ENCODE measurements at places on chromosomes 1 and 21.
A peak's percentile ranks its signal among the peaks of the same experiment; 100 is the strongest.

- no peak for DNase-seq
Measured at GRCh38 chr1:165842023-165842670, 14.7 kb downstream of the UCK2 start.

GRCh38 chr1:54362881-54363340, 43.3 kb downstream of the SSBP3 start:
- DNase-seq, result no peak

DNA sequence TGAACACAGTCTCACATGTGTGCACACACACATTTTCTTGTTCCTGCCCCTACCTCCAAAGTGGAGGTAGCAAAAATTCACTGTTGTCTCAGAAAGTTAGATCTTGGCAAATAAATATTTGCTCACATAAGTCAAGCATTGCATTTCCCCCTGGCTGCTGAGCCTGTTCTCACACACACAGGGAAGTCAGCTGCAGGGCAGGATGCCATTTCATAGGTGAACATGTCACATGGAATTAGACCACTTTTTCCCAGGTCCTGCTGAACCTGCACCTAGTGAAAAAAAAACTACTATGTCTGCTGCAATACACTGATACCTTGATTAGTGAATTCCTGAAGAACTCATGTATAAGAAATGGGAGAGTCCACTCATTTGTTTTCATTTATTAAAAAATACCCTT, 5.3 kb upstream of the CD55 start:
- no peak for DNase-seq

- DNase-seq, result peak; percentile 19
Measured at GRCh38 chr1:150596095-150596892, 16.9 kb upstream of the MCL1 start.

- DNase-seq, result no peak
Measured at GRCh38 chr1:42144711-42145388, 8.4 kb upstream of the GUCA2B start.

- DNase-seq, result no peak
Measured at GRCh38 chr1:157137408-157138219, 581 bp downstream of the ETV3 start.

DNA sequence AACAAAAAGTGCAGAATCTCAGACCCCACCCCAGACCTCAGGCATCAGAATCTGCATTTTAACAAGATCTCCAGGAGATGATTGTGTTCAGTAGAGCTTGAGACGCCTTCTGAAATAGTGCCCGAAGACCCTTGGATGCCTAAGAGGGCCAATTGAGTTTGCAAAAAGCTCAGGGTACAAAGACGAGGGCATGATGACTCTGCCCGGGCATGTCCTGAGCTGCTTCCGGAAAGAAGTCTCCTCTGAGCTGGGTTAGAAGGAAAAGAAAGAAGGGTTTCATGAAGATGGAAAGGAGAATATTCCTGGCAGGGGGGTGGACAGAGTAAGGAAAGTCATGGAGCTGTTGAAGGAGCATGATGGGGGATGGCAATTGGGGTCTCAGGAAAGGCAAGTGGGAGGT, 246.1 kb upstream of the TMEM51 start:
- DNase-seq, result no peak

GRCh38 chr1:153573351-153573750, 7.7 kb upstream of the S100A2 start:
- no peak for DNase-seq

DNA sequence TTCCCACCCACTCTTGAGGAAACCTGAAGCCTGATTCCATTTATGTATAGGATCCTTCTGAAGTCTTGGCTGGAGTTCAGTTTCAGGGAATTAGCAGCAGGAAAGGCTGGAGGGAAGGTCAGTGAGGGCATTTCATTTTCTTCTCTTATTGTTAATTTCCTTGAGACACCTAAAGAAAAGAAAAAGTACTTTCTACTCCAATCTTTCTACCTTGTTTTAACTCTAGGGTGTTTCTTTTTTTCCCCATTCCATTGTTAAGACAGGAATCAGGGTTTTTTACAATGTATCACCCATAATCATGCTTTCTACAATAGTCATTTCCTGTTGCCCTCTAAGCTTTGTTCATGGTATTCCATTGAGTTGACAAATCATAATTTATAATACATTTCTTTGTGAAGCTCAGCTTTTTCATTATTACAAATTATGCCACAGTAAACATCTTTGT, 27.4 kb downstream of the SNRPE start:
- no peak for DNase-seq

- DNase-seq, result no peak
Measured at GRCh38 chr21:33539616-33540015, 2.3 kb downstream of the GART start.

DNA sequence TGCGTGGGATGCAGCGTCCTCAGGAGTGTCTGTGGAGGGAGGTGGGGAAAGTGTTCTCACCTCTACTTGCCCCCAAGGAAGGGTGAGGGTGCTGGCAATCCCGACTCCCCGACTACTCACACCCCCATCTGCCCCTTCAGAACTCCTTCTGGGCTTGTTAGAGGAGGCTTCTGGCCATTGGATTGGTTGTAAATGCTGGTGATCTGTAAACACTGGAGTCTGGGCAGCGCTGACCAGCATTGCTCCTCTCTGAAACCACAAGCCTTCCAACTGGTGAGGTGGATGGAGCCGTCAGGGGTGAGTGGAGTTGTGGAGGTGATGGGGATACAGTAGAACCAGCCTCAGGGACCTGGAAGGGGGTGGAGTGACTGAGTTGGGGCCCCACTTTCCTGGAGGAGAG, 59.3 kb downstream of the NKAIN1 start:
- no peak for DNase-seq

- DNase-seq, result no peak
Measured at GRCh38 chr1:205044741-205045140, 1.7 kb downstream of the CNTN2 start.

DNA sequence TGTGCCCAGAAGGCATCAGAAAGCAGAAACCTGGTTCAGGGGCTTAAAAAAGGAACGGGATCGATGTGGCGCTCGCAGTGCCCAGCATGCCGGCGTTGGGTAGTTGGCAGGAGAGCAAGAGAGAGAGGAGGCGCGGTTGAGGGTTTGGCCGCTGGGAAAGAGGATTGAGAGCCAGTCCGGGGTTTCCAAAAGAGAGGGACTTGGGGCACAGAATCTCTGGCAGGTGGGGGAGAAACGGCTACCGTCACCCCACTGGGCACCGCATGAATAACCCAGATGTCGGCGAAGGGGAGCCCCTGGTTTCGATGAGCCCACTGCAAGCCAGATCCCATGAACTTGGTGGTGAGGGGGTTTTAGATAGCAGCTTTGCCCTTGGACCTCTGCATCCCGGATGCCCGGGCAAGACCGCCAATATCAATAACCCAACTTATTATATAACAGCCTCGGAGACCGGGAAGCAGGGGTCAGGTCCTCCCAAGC, 60.4 kb upstream of the ACOT11 start:
- no peak for DNase-seq

- no peak for DNase-seq
Measured at GRCh38 chr1:65762081-65762862, 30.4 kb upstream of the PDE4B start.

DNA sequence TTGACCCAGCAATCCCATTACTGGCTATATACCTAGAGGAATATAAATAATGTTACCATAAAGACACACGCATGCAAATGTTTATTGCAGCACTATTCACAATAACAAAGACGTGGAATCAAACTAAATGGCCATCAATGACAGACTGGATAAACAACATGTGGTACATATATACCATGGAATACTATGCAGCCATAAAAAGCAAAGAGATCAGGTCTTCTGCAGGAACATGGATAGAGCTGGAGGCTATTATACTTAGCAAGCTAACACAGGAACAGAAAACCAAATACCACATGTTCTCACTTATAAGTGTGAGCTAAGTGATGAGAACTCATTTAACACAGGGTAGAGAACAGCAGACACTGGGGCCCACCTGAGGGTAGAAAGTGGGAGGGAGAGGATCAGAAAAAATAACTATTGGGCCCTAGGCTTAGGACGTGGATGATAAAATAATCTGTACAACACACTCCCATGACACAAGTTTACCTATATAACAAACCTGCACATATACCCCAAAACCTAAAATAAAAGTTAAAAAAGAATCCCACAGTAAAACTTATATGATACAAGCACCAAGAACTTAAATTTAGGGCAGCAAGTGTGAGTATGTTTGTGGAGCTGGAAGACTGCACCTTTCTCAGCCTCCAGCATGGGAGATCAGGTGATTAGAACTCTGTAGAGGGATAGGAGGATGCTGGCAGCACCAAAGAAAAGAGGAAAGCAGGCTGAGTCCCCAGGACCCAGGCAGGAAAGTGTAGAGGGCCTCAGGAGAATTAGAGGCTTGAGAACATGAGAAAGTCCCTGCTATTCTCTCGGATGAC, 320.8 kb upstream of the USP24 start:
- DNase-seq, result no peak

DNA sequence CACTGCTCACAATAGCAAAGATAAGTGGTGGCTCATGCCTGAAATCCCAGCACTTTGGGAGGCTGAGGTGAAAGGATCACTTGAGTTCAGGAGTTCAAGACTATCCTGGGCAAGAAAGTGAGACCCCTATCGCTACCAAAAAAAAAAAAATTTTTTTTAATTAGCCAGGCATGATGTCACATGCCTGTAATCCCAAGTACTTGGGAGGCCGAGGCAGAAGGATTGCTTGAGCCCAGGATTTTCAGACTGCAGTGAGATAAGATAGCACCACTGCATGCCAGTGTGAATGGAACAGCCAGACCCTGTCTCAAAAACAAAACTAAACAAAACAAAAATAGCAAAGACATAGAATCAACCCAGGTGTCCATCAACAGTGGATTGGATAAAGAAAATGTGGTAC, 50.6 kb downstream of the HSF2BP start:
- no peak for DNase-seq

- DNase-seq, result no peak
Measured at GRCh38 chr1:217009376-217009775, 286.1 kb upstream of the ESRRG start.

- DNase-seq, result no peak
Measured at GRCh38 chr1:12426030-12426429, 192.0 kb downstream of the DHRS3 start.

DNA sequence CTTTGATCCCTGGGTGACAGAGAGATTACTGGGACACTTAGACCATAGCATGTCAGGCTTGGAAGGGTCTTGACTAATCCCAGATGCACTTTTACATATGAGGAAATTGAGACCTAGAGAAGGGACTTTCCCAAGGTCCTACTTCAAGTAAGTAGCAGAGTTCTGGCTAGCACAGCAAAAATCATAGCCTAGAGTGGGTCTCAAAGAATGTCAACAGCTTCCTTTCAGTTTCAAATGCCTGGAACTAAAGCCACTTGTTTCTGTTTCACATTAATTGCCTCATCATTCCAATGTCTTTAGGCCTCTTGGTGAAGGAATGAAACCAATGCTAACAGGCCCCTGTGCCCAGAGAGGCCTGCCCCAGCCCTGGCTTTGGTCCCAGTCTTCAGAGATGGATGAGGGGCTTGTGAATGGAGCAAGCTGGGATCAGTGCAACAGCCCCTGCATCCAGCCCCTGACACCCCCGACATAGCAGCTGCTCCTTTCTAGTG, 26.6 kb downstream of the ATF3 start:
- no peak for DNase-seq

GRCh38 chr1:158180741-158181576, at the start of gene CD1D:
Gene CD1D, plus strand, starts transcription at chr1:158180895. Its CDS starts 207 bp downstream, at chr1:158181102.
- no peak for DNase-seq

- DNase-seq, result no peak
Measured at GRCh38 chr1:235325854-235326253, 2.1 kb downstream of the ARID4B start.

GRCh38 chr1:245375789-245376460, 221.1 kb downstream of the KIF26B start:
- DNase-seq, result no peak

- DNase-seq, result no peak
Measured at GRCh38 chr1:190474650-190475211, 2.9 kb downstream of the BRINP3 start.

- DNase-seq, result no peak
Measured at GRCh38 chr21:37208741-37209225, 58.4 kb downstream of the VPS26C start.

DNA sequence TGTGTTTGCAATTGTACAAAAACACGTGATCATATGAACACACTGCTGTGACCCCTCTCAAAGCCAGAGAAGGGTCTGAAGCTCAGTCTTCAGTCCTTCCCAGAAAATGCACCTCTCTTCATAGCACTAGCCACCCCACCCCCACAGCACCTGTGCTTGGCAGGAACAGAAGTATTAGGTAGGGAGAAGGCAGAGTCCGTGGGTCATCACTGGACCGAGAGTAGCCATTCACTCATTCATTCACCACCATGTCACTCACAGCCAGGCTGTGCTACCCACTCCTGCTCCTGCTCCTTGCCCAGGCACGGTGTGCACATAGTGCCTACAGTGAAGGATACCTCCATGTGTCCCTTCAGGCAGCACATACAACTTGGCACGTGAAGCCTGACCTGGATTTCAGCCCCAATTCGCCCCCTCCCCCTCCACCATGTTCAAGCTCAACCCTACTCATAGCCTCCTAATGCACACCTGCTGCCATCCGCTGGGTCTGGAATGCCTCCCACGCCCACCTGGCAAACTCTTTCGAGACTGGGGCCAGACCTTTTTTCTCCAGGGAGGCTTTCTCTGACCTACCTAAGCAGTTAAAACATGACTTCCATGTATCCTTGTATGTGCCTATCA, 81.9 kb upstream of the GALNT2 start:
- DNase-seq, result no peak

- no peak for DNase-seq
Measured at GRCh38 chr1:159179906-159180305, 8.5 kb downstream of the CADM3 start.

Measured in effector memory CD4-positive, alpha-beta T cell (primary cell).